ENCODE measurements at places on chromosomes 1 and 21. TPM values are rescaled to one million over a fixed set of nuclear protein-coding genes. Genes with fewer than 3 reads are reported as not detected.

DNA sequence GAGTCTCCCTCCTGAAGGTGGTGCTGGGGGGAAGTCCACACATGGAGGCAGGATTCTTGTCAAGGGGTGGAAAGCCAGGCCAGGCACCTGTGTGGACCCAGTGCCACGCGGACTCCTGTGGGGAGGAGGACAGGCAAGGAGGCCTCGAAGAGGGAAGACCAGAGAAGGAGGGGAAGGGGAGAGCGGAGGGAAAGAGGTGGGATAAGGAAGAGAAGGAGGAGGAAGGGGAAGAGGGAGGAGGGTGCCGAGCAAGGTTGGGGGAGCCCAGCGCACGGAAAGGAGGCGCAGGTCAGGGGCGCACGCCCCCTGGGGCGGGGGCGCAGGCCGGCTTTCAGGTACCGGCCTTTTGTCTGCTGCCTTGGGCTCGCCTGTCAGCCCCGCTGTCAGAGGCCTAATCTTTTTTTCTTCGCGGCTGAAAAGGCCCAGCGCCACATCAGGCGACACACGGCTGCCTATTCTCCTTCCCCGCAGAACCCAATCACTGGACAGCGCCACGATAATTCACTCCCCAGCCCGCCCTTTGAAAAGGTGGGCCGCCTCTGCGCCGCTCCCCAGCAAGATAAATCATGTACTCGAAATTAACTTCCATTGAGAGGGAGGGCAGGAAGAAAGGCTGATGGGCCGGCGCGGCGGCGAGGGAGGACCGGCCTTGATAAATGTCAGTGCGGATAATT, 42.5 kb downstream of the PRDM16 start:
- no peak for DNase-seq

- no peak for DNase-seq
Observed at GRCh38 chr1:112110031-112110430, 120.6 kb upstream of the KCND3 start.

- DNase-seq, result peak; percentile 69
Observed at GRCh38 chr1:174995121-174995520, 4.6 kb upstream of the CACYBP start.

DNA sequence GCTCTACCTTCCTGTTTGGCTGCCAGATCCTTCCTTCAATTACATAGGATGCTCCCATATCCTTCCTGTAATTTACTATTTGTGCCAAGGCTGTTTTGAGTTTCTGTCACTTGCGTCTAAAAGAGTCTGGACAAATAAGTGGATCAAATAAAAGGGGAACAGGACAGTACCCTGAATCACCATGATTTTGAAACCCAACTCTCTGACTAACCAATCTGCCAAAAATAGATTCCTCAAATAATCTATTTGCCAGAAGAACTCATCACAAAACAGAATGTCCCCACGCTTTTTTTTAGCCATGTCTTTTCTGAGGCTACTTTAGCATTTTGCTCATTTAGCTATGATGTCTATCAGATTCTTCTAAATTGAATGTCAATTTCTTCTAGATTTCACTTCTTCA, 392.6 kb downstream of the NTNG1 start:
- DNase-seq, result no peak

- DNase-seq, result no peak
Observed at GRCh38 chr1:79599257-79599656, 592.7 kb upstream of the ADGRL4 start.

DNA sequence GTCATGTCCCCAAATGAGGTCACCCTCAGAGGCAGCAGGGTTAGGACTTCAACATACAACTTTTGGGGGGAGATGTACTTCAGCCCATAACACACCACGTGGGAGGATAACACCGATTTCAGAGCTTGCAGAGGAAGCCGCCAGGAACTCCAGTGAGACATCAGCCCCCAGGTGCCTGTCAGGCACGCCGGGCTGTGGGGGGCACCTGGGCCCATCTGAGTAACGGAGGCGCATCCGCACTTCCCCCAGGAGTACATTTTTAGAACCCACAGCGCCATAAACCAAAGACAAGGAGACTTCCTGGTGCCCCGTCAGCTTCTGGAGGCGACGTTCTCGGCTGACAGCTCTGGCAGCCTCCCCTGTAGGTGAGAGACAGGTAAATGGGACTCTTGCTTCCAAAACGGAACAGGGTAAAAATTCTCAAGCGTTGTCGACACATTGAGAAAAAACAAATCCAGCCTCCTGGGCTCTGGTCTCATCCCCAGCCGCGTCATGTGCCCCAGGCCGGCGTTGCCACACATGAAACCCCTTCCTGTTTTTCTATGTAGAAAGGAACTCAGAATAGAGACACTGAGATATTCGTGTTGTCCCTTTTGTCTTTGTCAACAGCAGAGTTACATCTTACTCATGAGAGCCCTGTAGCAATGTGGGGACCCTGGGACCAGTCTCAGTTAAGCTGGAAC, 93.3 kb downstream of the PDE9A start:
- DNase-seq, result no peak

DNA sequence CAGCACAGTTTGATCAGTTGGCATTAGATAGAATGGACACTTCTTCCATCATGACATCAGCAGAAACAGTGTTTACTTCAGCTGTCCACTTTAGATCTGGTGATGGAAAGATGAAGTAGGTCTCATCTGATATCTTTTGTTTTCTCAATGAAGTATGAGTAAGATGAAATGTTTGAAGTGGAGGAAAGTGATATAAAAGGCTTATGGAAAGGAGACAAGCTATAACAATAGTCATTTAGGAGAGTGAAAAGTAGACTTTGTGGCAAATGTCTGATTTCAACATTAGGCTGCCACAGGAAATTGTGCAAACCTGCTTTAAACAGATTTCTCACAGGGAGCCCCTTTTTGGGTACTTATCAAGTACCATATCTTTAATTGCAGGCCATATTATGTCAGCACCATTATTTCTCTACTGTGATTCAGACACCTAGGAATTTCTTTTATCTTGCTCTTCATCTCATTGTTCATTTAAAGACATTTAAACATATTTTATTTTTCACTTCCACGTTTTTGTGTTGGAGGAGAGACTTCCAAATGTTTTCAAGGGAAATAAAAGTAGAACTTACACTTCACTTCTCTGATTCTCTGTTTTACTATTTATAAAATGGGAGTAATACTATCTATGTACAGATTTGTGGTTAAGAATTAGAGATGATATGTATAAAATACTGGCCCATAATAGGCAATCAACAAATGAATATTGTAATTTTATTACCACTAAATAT, 18.1 kb downstream of the PDC start:
- DNase-seq, result peak; percentile 94

DNA sequence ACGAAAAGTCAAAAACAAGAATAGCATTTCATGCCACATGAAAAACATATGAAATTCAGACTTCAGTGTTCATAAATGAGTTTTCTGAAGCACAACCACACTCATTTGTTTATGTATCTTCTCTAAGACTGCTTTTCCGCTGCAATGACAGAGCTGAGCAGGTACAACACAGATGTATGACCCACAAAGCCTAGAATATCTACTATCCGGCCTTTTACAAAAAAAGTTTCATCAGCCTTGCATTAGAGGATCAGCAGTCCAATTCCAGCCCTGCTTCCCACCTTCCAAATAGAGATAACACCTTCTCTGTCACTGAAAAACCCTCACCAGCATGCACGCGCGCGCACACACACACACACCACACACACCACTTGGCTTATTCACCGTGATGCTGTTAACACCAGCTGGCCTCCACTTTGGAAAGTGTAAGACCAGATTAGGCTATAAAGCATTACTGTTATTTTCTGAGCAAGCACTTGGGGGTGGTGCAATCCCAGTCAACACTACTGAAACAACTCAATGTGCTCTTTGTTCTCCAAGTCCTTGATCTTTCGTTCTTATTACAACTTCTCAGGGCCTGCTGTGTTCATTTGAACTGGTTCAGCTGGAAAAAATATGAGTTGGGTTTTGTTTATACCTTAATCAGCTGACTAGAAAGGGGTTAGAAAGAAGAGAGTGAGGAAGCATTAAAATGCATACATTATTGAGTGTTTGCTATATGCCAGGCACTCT, 90.0 kb downstream of the GLUL start:
- DNase-seq, result no peak

DNA sequence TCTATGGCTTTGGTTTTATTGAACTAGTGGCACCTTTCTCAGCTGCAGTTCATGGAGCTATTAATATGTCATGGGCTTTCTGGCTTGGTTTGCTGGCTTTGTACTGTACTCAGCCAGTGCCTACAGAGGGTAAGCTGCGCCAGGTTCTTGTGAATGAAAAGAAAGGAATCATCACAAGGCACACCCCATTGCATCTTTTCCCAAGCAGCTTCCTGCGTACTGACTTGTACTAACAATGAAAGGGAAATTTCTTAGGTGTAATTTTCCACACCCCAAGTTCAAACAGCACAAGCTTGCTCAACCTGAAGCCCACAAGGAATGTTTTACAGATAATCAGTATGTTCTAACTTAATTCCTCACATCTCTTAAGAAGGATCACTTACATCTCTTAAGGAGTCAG, 78.0 kb upstream of the TNFSF18 start:
- DNase-seq, result no peak

GRCh38 chr1:201750934-201751333, 78.0 kb upstream of the IPO9 start:
- DNase-seq, result peak; percentile 88

The USH2A gene
- not detected for total RNA-seq

The AKR7A3 gene
- 0.49 TPM for total RNA-seq

The SWT1 gene
- 3.6 TPM for total RNA-seq

The S100B gene
- total RNA-seq, result not detected

The KIF21B gene
- 4.4 TPM for total RNA-seq

Measured in endothelial cell of umbilical vein (primary cell).